AG09319 (cell line): ENCODE measurements at places on chromosomes 5 and 9.
A peak's percentile ranks its signal among the peaks of the same experiment; 100 is the strongest.

- no peak for DNase-seq
Observed at GRCh38 chr5:67657055-67657454, 460.5 kb upstream of the CD180 start.

- no peak for DNase-seq
Observed at GRCh38 chr5:74235552-74235951, 405.0 kb downstream of the ENC1 start.

GRCh38 chr5:127754259-127754658, 51.1 kb downstream of the CCDC192 start:
- DNase-seq: no peak

- no peak for DNase-seq
Observed at GRCh38 chr5:141359790-141360426, at the start of gene PCDHGB2. Gene PCDHGB2, plus strand, starts transcription at chr5:141359994. Its CDS starts 142 bp downstream, at chr5:141360136.

DNA sequence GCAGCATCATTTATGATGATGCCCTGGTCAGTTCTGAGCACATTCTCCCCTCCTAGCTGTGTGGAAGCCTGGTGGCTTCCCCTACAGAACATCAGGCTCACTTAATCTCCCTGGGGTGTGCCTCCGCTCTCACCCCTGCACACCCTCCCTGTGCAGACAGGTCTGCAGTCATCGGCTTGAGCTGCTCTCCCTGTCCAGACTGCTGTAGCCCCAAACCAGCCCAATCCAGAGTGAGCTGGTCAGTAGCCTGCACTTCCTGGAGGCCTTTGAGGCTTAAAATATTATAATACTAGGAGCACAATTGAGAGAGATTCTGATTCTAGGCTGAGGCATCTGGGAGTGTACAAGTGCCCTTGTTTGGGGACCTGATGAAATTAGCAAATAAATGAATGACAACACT, 60.2 kb downstream of the PPARGC1B start:
- DNase-seq: no peak

DNA sequence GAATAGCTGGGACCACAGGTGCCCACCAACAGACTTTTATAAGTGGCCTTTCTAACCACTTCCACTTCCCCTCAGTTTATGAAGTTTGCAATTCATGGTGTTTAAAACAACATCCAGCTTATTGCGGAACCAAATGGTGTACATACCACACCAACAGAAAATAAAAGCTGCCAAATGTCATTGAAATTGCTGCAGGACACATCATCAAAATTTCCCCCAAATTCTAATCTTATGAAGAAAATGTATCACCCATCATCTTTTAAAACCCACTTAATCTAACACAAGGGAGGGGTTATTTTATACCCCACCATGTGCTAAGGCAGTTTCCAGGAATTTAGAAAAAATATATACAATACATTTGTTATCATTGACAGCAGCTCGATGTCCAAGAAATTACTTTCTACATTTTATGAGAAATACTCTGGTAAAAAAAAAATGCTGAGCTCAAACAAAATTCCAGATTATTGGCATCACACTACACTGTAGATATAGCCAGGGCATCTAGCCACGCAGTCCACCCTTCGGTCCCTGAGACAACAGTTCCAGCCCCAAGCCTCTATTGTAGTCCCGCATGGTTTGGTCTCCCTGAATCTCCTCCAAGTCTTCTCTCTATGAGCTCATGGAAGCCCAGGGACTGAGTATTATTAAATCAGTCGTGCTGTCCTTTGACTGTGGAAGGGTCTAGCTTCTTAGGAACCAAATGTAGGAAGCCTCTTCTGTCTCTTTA, 372.8 kb upstream of the SLC30A5 start:
- DNase-seq: no peak

GRCh38 chr9:136857166-136857565, 5.0 kb downstream of the MAMDC4 start:
- DNase-seq: no peak

DNA sequence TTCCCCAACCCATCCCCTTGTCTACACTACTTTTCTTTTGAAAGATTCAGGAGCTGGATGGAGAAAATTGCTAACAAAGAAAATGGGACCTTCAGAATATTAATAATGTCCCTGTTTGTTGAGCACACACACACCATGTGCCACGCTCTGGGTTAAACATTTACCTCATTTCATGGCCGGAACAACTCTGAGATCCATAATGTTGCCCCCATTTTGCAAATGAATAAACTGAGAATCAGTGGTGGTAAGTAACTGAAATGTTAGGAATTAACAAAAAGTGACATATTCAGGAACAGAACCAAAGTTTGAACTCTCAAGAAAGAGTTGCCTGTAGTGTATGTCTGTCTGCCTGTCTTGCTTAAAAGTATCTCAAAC, 51.4 kb upstream of the SMAD5 start:
- no peak for DNase-seq

- no peak for DNase-seq
Observed at GRCh38 chr9:134335486-134336220, 9.4 kb downstream of the RXRA start.

DNA sequence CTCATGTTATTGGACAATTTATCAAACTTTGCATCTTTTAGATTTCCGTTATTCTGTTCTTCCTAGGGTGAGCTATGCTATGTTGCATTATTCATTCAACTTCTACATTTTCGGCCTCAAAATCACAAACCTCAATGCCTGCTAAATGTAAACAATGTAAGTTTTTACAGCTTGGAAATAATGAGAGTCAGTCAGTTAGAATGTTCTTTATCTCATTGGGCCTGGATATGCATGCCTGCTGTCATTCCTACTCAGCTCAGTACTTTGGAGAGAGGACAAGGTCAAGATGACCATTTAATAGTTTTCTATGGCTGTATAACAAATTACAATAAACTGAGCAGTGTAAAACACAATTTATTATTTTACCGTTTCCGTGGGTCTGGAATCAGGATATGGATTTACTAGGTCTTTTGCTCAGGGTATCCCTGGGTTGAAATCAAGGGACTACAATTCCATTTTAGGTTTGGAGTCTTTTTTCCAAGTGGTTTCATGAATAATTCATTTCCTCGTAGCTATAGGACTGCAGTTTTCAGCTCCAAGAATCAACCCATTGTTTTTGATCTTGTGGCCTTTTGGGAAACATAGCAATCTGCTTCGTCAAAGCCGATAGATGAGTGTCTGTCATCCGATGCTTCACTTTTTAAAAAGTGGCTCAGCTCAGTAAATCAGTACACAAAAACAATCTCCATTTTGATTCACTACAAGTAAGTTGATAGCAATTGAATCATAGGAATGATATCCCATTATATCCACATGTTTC, 1143.2 kb upstream of the CDH6 start:
- DNase-seq: no peak

- no peak for DNase-seq
Observed at GRCh38 chr9:134550584-134550983, 91.0 kb upstream of the COL5A1 start.

DNA sequence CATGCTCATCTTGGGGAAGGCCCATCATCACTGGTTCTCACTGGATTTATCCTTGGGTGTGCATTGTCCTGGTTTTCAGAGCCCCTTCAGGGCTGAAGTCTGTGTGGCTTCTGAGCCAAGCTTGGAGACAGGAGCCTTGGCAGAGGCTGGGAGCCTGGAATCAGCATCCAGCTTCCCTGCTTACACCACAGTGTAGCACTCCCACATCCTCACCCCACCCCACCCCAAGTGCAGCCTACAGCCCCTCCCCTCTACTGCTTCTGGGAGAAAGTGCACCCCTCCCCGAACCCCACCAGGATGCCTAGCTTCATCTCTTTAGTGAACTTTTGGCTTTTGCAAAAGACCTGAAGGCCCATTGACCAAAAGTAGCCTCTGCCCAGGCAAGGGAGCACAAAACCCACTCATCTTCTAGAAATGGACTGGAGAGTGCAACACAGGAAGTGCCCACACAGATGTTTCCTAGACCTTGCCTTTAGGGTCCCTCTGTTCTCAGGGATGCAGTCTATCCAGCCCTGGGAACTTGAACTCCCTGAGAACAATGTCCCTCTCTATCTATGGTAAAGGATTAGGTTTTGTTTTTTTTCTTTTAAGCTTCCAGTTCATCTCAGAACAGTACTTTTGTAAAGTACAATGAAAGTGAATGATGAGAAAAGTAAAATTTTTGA, 189.7 kb downstream of the PALM2AKAP2 start:
- DNase-seq: no peak

DNA sequence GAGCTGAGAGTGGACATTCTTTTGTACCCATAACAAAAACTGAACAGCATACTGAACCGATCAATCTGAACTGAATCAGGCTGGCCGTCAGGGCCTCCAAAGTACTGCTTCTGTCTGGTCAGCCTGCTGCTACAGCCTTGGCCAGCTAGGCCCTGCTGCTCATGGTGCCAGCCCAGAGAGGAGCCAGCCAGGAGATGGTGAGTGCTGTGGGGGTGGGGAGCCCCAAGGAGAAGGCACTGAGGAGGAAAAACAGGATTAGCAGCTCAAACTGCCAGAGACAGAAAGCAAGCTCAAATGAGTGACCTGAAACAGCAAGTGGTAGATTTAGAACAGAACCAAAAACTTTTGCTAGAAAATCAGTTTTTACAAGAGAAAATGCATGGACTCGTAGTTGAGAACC, 23.9 kb downstream of the SRP19 start:
- no peak for DNase-seq

GRCh38 chr9:35603506-35603985, 1.5 kb upstream of the TESK1 start:
- DNase-seq: peak; percentile 75

GRCh38 chr9:35051069-35051967, 21.1 kb downstream of the VCP start:
- DNase-seq: no peak

- no peak for DNase-seq
Observed at GRCh38 chr5:148856009-148856367, 29.6 kb downstream of the ADRB2 start.

DNA sequence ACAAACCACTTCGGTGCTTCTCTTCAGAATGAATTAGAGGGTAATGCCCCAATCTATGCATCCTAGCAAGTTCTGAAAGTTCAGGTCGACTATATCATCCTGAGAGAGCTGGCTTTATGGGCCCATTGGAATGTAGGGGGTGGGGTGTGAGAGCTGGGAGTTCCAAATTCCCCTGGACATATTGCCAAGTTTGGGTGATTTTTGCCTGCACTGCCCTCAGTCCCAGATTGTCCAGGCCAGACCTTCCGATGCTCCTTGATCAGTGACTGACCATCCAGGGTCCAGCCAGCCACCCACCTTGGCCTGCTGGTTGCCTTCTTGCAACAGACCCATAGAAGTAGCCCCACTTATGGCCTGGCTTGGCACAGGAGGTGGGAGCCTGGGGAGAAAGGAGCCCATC, 47.8 kb upstream of the CXCL14 start:
- DNase-seq: no peak

GRCh38 chr9:93576258-93577077, at the start of gene PHF2:
Gene PHF2, plus strand, starts transcription at chr9:93576584. Its CDS starts 190 bp downstream, at chr9:93576774.
- no peak for DNase-seq

GRCh38 chr9:86460216-86461002, 106.2 kb upstream of the TUT7 start:
- DNase-seq: no peak

DNA sequence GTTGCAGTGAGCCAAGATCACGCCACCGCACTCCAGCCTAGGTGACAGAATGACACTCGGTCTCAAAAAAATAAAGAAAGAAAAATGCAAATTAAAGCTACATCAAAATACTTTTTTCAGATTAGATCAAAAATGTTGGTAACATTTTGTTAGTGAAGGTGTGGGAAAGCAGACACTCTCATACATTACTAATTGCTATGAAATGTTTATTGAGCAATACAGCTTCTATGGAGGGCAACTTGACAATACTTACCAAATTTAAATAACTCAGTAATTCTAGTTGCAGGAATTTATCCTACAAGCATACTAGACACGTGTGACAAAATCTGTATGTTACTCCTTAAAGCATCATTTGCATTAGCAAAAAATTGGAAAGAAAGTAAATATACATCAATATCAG, 4.1 kb downstream of the TRIM23 start:
- no peak for DNase-seq

GRCh38 chr9:134751622-134752021, 110.0 kb downstream of the COL5A1 start:
- DNase-seq: no peak

GRCh38 chr9:127869310-127870152, 7.9 kb downstream of the AK1 start:
- peak; percentile 42 for DNase-seq

- DNase-seq: peak; percentile 14
Observed at GRCh38 chr5:140042643-140043507, at the start of gene NRG2. Gene NRG2, minus strand, starts transcription at chr5:140043299.

DNA sequence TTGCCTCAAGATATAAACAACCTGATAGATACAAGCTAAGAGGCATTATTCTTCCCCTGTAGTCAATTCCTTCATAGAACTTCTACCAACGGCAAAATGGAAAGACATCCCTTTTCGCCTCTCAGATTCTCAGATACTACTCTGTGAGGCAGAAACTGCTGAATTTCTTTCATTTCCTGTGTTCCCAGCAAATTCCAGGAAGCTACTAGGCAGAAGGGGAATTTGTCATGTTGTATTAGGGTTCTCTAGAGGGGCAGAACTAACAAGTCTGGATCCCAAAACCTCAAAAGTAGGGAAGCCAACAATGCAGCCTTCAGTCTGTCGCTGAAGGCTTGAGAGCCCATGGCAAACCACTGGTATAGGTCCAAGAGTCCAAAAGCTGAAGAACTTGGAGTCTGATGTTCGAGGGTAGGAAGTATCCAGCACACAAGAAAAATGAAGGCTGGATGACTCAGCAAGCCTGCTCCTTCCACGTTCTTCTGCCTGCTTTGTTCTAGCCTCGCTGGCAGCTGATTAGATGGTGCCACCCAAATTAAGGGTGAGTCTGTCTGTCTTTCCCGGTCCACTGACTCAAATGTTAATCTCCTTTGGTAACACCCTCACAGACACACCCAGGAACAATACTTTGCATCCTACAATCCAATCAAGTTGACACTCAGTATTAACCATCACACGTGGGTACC, 15.2 kb downstream of the RNF180 start:
- DNase-seq: no peak

- DNase-seq: peak; percentile 72
Observed at GRCh38 chr9:82170866-82171265, 182.3 kb downstream of the SPATA31D1 start.

- no peak for DNase-seq
Observed at GRCh38 chr9:137404961-137405567, 17.9 kb downstream of the EXD3 start.

DNA sequence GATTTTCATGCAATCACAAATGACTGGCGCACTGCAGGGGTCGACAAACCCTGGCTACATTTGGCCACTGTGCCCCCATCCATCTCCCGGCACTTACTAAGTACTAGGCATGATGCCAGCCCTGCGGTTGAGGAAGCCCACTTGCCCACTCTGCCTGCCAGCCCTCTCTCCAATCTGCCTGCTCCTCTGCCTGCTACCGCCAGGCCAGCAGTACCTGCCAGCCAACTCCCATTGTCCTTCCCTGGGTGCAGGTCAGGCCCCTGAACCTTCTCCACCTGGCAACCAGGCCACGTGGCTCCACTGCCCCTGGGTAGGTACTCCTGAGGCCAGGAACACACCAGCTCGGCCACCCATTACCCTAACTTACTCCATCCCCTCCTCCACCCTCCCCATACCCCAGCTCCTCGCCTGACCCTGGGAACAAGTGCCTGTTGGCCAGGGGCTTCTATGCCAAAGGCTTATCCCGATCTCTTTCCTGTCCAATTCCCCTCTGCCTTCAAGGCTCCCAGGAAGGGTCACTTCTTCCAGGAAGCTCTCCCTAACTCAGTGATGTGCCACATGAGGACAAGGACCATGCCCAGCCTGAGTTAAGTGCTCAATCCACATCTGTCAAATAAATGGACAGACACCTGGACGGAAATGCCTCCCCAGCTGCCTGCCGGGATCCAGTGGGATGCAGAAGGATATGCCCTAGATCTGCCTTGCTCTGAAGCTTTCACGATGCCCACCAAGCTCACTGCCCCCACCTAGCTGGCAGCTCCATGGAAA, 6.6 kb downstream of the EEIG1 start:
- no peak for DNase-seq

GRCh38 chr5:33824516-33825195, 67.1 kb downstream of the ADAMTS12 start:
- DNase-seq: peak; percentile 86
